ENCODE measurements at places on chromosomes 16 and 17.

DNA sequence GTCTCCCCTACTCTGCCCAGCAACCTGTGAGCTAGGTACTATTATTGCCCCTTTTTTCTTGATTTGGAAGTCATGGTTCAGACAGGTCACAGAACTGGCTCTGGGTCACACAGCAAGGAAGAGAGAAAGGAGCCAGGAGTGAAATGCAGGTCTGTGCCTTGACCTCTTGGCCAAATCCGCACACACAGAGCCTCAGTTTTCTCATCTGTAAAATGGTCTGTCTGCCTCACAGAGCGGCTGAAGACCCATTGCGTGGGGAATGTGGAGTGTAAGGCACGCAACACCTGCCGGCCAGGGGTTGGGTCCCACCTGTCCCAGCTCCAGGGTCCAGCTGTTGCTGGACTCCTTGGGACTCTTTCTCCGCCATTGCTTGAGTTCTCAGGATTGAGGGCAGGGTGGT, 32.4 kb downstream of the CNGB1 start:
- no peak for DNase-seq

- no peak for DNase-seq
These were observed 43.4 kb downstream of the MYOCD start for GRCh38 chr17:12709063-12709462.

- DNase-seq = no peak
These were observed 75.3 kb upstream of the AMZ2 start for GRCh38 chr17:68172461-68172954.

GRCh38 chr17:57604771-57605674, 140.1 kb downstream of the CCDC182 start:
- DNase-seq = peak; percentile 67
